H1 (cell line): ENCODE measurements at places on chromosomes 7 and 10. TPM values are rescaled to one million over a fixed set of nuclear protein-coding genes. Genes with fewer than 3 reads are reported as not detected.

DNA sequence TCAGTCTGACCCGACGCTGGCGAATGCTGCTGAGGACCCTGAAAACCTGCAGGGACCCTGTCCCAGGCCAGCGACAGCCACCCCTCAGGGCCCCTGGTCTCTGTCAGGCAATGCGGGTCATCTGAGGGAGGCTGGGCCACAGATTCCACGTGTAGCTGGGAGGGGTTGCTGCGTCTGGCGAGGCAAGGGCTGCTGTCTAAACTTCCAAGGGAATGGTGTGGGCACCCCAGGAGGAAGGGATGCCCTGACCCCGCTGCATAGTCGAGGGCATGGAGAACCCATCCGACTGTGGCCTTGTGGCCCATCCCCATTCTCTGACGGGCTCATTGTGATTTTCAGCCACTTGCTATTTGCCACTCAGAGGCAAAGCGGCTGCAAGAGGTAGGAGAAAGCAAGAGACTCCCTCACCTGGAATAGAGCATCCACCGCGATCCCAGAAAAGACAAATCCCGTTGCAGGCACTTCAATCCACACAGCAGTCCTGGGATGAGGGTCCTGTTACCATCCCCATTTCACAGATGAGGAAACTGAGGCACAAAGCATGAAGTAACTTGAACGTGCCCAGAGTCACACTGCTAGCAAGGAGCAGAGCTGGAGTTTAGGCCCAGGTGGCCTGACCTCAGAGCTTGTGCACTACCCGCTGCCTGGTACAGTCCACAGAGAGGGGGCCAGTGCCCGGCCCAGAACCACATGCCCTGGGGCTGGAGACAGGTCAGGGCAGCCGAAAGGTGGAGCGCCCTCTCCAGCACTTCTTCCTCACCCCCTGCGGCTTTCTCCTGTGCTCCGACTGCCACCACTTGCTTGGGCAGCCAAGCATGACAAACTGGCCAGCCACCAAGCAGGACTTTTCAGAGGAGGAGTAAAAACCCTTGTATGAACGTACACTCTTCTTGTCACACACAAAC lies 163.8 kb upstream of the KLF14 start:
- H3K27ac ChIP-seq, result no peak overlapping the region
- no peak for DNase-seq
- no peaks in the 10 kb centered on the region for H3K27me3 ChIP-seq

DNA sequence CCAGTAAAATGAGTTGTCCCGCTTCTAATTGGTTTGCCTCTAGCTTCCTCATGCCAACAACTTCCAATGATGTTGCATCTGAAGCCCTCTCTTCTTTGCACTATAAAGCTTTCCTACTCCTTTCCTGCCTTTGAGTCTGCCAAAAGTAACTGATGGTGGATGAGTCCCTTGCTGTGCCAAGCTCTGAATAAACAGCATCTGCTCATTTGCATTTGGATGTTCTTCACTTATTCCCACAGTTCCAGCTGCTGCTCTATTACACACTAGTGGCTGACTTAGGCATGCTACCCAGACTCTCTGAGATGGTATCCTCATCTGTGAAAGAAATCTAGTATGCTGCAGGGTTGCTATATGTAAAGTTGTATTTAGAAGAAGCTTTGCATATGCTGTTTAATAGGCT lies 24.9 kb downstream of the SFR1 start:
- no peak for DNase-seq
- no peaks in the 10 kb centered on the region for H3K27me3 ChIP-seq
- no peak overlapping the region for H3K4me3 ChIP-seq
- no peaks in the 10 kb centered on the region for H3K4me1 ChIP-seq
- no peak overlapping the region for H3K27ac ChIP-seq

CNPY4 gene
- 15.3 and 15.9 TPM in 2 replicates for total RNA-seq

GRID1 gene
- 0.15 and 0.22 TPM in 2 replicates for total RNA-seq

GIMAP5 gene
- total RNA-seq, result not detected in 2 replicates

DNA sequence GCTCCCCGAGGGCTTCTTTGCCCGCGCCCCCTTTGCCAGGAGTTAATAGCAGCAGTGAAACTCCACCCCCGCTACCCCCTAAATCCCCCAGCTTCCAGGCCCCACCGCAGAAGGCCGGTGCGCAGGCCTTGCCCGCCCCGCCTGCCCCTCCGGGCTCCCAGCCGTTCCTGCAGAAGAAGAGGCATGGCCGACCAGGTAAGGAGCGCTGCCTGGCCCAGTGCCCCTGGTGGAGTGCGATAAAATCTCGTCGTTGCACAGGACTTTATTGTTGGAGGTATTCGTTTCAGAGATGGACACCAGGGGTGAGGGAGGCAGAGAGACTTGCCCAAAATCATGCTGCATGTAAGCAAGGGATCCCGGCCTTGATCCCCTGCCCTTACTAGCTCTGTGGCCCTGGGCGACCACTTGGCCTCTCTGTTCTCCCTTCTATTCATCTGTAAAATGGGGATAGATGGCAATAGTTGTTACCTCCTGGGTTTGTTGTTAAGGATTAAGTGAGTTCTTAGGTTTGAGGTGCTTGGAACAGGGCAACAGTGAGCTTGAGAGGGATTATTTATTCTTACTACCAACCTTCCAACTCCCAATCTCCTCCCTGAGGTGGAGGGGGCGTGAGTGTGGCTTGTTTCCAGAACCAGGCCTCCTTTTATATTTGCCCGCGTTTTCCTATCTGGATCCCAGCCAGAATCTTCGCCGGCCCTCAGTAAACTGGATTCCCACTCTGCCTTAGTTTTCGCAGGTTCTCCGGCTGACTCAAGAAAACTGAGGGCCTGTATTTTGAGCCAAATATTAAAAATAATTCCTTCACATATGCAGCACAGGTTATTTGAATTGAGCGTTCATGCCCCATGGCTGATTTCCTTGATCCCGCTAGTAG lies 78.3 kb downstream of the WIPF3 start:
- H3K27me3 ChIP-seq, result no peaks in the 10 kb centered on the region
- DNase-seq, result no peak
- peaks cover 5% of the 10 kb centered on the region; the same call in 1 of the 2 replicates for H3K36me3 ChIP-seq
- peaks cover 15% of the 10 kb centered on the region for H3K4me1 ChIP-seq

DNA sequence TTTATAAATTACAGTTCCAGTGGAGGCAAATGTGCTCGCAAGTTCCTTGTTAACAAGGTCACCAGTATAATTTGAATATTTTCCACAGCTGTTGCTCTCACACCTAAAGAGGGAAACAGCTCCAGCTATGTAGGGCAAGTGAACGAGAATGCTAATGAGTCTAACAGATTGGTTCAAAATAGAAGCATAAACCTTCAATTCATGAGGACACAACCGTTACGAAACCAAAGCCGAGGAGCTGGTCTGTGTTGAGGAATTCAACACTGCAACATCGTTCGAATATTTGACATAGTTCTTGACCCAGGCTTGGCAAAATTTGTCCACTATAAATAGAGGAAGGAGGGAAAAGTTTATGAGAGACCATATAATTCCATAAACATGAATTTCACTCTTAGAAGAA lies 161.3 kb downstream of the KLF6 start:
- no peaks in the 10 kb centered on the region for H3K27me3 ChIP-seq
- H3K4me3 ChIP-seq, result no peak overlapping the region
- no peak overlapping the region for H3K27ac ChIP-seq
- H3K36me3 ChIP-seq, result no peaks in the 10 kb centered on the region

GRID2IP gene
- total RNA-seq, result 1.0 and 1.3 TPM in 2 replicates

DNA sequence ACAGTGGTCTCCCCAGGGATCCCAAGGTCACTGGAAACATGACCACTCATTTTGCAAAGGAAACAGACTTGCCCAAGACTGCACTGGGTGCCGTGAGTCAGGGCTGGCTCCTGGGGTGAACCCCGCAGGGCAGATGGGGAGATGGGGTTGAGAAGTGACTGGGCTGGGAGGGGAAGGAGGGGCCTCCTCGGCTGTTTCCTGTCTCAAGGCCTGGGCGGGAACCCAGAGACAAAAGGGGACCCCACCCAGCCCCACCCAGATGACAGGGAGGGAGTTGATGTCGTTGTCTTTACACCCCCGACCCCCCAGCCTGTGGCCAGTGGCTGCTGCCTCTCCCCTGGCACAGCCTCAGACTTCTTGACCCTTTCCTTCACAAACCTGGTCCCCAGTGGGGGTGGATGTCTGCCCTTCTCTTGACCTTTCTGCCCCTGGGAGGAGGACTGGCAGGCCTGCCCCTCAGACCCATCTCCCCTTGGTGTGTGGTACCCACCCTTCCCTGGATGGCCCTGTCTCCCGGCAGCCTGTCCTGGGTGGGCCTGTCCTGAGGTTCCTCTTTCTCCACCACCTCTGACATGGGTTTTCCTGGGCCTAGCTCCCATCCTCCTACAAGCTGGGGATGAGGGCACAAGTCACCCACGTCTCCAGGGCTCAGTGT lies 1.4 kb downstream of the MYO1G start:
- no peak overlapping the region for H3K4me3 ChIP-seq
- no peak overlapping the region for H3K27ac ChIP-seq
- H3K4me1 ChIP-seq, result no peaks in the 10 kb centered on the region
- H3K36me3 ChIP-seq, result peaks cover under 1% of the 10 kb centered on the region; the same call in 1 of the 2 replicates
- DNase-seq, result no peak
- no peaks in the 10 kb centered on the region for H3K27me3 ChIP-seq

DNA sequence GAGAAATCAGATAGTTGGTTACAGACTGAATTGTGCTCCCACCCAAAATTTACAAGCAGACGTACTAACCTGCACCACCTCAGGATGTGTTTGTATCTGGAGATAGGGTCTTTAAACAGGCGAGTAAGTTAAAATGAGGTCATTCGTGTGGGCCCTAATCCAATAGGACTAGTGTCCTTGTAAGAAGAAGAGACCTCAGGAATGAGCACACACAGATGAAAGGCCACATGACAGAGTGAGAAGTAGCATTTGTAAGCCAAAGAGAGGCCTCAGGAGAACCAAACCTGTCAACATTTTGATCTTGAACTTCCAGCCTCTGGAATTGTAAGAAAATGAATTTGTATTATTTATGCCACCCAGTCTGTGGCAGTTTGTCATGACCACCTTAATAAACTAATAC lies 149.5 kb upstream of the VWC2 start:
- DNase-seq, result no peak
- no peak overlapping the region for H3K27ac ChIP-seq
- no peaks in the 10 kb centered on the region for H3K4me1 ChIP-seq
- H3K36me3 ChIP-seq, result no peaks in the 10 kb centered on the region
- no peak overlapping the region for H3K4me3 ChIP-seq

GRCh38 chr7:34192906-34193305 lies 287.6 kb downstream of the BMPER start:
- no peaks in the 10 kb centered on the region for H3K4me1 ChIP-seq
- no peaks in the 10 kb centered on the region for H3K27me3 ChIP-seq
- DNase-seq, result no peak
- no peak overlapping the region for H3K27ac ChIP-seq

STEAP1 gene
- 8.1 and 9.5 TPM in 2 replicates for total RNA-seq

- H3K4me3 ChIP-seq, result no peak overlapping the region
- H3K27me3 ChIP-seq, result no peaks in the 10 kb centered on the region
- H3K27ac ChIP-seq, result no peak overlapping the region
- DNase-seq, result no peak
Observed at GRCh38 chr7:44470628-44471245, 19.7 kb downstream of the NUDCD3 start.

GRCh38 chr7:40120020-40120419 lies 14.4 kb downstream of the MPLKIP start:
- H3K4me3 ChIP-seq, result no peak overlapping the region
- H3K4me1 ChIP-seq, result no peaks in the 10 kb centered on the region
- H3K36me3 ChIP-seq, result no peaks in the 10 kb centered on the region
- no peaks in the 10 kb centered on the region for H3K27me3 ChIP-seq

DNA sequence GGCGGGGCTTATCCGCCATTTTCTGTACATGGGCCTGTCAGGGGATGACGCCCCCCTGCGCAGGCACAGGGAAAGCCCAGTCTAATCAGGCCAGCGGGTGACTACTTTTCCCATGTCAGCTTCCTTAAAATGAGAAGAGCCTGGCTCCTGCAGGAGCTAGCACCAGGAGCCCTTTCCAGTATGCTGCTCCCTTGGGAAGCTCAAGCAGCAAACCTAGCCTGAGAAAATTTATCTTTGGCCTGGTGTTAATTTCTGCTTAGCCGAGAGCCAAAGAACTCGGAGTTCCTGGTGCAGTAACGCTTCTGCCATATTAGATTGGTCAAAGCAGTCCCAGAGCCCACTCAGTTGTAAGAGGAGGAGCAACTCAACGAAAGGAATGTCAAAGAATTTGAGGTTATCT lies 239.0 kb upstream of the PHYHIPL start:
- H3K4me3 ChIP-seq, result no peak overlapping the region
- H3K27ac ChIP-seq, result no peak overlapping the region
- H3K27me3 ChIP-seq, result no peaks in the 10 kb centered on the region

- H3K36me3 ChIP-seq, result no peaks in the 10 kb centered on the region
- H3K4me1 ChIP-seq, result no peaks in the 10 kb centered on the region
- DNase-seq, result no peak
- H3K27ac ChIP-seq, result no peak overlapping the region
- H3K4me3 ChIP-seq, result no peak overlapping the region
Observed at GRCh38 chr10:24405635-24406034, 196.7 kb downstream of the KIAA1217 start.

DNA sequence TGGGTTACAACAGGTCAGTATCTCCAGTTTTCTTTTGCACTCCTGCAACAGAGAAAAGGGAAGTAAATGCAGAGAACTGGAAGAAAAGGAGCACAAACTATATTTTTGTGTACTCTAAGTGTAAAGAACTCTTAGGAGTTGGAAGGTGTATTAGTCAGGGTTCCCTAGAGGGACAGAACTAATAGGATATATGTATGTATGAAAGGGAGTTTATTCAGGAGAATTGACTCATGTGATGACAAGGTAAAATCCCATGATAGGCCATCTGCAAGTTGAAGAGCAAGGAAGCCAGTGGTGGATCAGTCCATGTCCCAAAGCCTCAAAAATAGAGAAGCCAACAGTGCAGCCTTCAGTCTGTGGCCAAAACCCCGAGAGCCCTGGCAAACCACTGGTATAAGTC lies 22.6 kb upstream of the RAB18 start:
- H3K36me3 ChIP-seq, result no peaks in the 10 kb centered on the region
- no peak overlapping the region for H3K4me3 ChIP-seq
- no peaks in the 10 kb centered on the region for H3K27me3 ChIP-seq
- DNase-seq, result no peak

DNA sequence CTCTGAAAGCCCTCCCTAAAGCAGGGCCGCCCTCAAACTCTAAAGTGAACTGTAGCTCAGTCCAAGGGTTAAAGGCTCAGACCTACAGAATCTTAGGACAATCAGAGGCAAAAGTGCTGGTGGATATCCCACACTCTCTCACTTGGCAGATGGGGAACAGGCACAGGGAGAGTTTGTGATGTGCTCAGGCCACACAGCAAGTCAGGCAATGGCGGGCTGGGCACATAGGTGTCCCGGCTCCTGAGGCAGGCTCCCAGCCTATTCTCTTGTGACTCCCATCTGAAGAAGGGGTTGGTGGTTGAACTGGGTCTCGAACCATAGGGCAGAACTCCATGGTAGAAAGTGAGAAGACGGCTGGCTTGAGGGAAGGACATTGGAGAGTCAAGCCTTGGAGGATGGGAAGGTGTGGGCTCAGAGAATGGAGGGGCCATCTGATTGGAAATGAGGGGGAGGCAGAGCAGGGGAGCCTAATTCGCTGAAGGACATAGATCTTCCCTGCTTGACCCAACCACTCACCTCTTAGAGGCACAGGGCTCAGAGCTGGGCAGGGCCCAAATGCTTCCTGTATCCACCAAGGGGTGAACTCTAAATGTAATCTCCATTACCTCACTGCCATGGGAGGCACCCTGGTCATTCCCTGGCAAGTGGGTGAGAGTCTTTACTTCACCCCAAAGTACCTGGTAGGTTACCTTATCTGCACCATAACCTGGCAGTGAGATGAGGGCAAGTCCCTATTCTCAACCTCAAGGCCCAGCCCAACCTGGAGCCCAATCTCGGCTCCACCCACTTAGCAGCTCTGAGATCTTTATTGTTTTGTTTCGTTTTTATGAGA lies 4.9 kb upstream of the ZMIZ1 start:
- H3K27me3 ChIP-seq, result peaks cover 18% of the 10 kb centered on the region
- no peak overlapping the region for H3K4me3 ChIP-seq
- H3K4me1 ChIP-seq, result peaks cover 5% of the 10 kb centered on the region
- no peak for DNase-seq

- H3K4me1 ChIP-seq, result peaks cover 5% of the 10 kb centered on the region; the same call in 1 of the 2 replicates
- no peak overlapping the region for H3K4me3 ChIP-seq
- no peak for DNase-seq
Observed at GRCh38 chr10:61592581-61592980, 70.1 kb upstream of the CABCOCO1 start.
